IPS DF 19.7 (cell line): ENCODE measurements at places on chromosomes 1 and 21.

- DNase-seq = no peak
These were observed 217.3 kb upstream of the FGGY start for GRCh38 chr1:59079434-59080140.

DNA sequence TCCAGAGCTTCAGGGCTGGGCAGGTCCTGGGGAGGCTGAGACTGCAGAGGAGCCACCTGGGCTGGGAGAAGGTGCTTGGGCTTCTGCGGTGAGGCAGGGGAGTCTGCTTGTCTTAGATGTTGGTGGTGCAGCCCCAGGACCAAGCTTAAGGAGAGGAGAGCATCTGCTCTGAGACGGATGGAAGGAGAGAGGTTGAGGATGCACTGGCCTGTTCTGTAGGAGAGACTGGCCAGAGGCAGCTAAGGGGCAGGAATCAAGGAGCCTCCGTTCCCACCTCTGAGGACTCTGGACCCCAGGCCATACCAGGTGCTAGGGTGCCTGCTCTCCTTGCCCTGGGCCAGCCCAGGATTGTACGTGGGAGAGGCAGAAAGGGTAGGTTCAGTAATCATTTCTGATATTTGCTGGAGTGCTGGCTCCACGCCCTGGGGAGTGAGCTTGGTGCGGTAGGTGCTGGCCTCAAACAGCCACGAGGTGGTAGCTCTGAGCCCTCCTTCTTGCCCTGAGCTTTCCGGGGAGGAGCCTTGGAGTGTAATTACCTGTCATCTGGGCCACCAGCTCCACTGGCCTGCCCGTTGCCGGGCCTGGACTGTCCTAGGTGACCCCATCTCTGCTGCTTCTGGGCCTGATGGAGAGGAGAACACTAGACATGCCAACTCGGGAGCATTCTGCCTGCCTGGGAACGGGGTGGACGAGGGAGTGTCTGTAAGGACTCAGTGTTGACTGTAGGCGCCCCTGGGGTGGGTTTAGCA, 9.3 kb downstream of the MYBPH start:
- DNase-seq = no peak

DNA sequence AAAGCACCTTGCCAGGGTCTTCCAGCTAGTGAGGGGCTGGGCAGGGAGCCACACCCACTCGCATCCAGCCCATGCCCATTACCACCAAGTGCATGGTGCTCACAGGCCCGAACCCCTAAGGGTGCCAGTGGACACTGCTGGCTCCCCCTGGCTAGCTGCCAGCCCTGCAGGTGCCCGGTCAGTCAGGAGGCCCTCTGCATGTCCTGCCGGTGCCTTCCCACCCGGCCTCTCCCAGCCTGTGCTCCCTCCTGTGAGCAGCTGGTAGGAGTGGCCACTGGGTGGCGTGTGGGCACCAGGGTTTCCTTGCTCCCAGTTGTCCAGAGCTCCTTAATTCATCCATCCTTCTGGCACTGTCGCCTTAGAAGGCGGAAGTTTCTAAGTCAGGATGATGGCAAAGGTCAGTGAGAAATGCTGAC, 33.4 kb downstream of the QSOX1 start:
- no peak for DNase-seq

- DNase-seq = no peak
These were observed 76.3 kb downstream of the UCK2 start for GRCh38 chr1:165903672-165904071.

GRCh38 chr1:239527051-239527693, 140.8 kb downstream of the CHRM3 start:
- DNase-seq = no peak

GRCh38 chr21:19684328-19684727, 1280.7 kb upstream of the TMPRSS15 start:
- DNase-seq = no peak

DNA sequence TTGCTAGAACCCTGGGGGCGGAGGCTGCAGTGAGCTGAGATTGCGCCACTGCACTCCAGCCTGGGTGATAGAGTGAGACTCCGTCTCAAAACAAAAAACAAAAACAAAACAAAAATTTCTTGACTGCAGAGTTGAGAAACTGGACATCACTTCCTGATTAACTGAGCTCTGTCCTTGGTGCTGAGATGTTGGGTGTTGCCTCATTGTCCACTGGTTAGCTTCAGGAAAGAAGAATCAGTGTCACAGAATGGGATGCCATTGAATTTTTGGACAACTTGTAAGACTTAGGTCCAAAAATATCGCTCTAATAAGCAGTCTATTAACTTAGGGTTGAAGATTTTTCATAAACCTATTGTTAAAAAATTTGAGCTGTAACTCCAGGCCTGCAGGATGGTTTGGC, 23.8 kb upstream of the KCNA10 start:
- DNase-seq = no peak

DNA sequence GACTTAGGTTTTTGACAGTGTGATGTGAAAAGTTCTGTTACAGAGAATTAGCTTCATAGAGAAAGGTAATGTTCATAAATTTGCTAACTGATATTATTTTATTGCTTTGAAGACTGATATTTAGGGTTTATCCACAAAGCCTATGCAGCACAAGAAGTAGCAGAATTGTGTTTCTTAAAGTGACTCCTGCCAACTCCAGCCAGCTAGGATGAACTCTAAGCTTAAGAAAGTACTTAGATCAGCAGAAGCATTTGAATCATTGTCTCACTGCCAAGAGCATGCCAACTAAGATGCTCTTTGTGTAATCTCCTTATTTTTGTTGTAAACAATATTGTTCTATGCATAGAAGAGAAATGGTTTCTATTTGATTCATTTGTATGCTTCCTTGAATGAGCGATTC, 589.4 kb upstream of the ADGRL4 start:
- DNase-seq = no peak

- no peak for DNase-seq
These were observed 38.3 kb downstream of the SKI start for GRCh38 chr1:2266301-2266975.

- peak; percentile 60 for DNase-seq
These were observed 32.1 kb downstream of the PCSK9 start for GRCh38 chr1:55071477-55071876.

DNA sequence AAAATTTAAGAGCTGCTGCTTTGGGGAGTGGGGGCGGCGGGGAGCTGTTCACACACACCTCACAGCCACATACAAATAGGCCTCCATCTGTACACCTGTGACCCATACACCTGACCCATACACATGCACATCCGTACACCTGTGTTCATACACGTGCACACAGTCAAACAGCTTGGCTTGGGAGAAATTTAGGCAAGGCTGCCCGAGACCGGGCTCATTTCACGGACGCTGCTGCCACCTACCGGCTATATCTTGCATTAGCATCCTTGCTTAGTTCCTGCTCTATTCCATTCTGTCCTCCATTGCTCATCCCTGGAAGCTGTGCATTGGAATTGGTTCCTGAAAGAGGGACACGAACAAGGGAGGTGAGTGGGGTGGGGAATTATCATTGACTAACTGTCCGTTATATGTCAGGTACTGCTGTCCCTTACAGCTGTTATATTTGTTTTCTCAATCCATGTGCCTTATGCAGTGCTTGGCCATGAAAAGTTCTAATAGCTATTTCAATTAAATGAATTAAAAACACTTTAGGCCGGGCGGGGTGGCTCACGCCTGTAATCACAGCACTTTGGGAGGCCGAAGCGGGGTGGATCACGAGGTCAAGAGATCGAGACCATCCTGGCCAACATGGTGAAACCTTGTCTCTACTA, 37.1 kb upstream of the EPB41 start:
- no peak for DNase-seq

- DNase-seq = no peak
These were observed 375.3 kb downstream of the USH2A start for GRCh38 chr1:216047811-216048572.

- no peak for DNase-seq
These were observed 23.3 kb downstream of the CNIH4 start for GRCh38 chr1:224380003-224380402.

GRCh38 chr1:9066945-9067807, 2.3 kb downstream of the SLC2A5 start:
- no peak for DNase-seq

DNA sequence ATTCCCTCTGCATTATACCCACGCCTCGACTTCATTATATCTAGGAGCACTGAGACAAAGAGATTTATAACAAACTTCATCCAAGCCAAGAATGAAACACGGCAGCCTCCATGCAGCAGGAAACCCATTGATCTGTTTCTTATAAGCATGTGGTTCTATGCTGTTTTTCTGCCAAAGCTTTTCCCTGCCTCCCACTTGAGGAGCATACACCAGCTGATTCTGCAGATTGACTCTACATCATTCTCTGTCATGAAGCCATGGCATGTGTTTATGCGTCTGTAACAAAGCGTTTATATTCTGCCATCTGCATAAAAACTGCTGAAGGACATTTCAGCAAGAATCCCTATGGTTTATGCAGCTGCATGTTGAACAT, 102.0 kb downstream of the CYYR1 start:
- DNase-seq = no peak

DNA sequence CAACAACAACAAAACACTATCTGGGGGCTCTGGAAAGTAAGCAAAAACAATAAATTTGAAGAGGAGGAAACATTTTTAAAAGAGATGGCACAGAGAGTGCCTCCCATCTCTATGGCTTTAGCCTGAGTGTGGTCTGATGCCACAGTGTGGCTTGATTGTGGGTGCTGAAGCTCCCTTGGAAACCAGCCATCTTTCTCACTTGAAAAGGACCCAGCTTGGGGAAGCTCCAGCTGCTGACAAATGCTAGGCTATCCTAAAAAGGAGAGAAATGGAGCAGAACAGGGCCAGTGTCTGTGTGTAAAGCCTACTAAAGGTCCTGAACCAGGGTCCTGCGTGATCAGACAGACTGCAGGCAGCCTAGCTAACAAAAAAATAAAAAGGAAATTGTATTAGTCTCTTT, 642.0 kb upstream of the PTBP2 start:
- DNase-seq = no peak

- DNase-seq = no peak
These were observed 42.3 kb downstream of the AZIN2 start for GRCh38 chr1:33123266-33123665.

DNA sequence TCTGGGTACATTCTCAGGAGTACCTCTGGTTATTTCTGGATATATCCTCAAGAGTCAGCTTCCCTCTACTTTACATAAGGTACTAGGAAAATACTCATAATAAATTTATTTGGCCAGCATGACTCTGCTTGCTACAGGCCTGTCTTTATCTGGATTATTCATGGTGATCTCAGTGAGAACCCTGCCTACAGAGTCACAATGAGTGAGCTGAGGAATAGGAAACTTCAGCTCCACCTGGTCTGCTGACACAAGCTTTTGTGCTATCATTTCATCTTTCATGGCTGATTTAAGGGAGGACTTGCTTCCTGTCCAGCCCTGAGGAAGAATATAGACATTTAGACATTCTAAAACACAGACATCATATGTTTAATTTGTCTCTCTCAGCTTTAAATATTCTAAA, 19.5 kb upstream of the SUCO start:
- no peak for DNase-seq

- DNase-seq = no peak
These were observed 208.2 kb downstream of the NFIA start for GRCh38 chr1:61290525-61290924.

DNA sequence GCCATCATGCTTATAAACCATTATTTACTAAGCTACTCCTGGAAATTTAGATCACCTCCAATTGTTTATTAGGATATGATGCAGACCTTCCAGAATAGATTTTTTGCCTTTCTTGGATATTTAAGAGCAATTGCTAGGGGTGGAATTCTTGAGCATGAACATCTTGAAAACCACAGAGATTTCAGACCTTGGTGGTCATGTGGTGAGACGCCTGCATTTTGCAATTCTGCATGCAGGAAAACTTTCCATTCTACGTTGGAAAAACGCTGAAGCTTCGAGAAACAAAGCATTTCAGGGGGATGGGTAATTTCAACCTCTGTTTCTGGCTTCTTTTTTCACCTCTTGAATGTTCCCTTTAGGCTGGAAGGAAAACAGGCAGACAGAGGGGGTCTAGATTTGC, 596.3 kb downstream of the KIF26B start:
- DNase-seq = no peak

DNA sequence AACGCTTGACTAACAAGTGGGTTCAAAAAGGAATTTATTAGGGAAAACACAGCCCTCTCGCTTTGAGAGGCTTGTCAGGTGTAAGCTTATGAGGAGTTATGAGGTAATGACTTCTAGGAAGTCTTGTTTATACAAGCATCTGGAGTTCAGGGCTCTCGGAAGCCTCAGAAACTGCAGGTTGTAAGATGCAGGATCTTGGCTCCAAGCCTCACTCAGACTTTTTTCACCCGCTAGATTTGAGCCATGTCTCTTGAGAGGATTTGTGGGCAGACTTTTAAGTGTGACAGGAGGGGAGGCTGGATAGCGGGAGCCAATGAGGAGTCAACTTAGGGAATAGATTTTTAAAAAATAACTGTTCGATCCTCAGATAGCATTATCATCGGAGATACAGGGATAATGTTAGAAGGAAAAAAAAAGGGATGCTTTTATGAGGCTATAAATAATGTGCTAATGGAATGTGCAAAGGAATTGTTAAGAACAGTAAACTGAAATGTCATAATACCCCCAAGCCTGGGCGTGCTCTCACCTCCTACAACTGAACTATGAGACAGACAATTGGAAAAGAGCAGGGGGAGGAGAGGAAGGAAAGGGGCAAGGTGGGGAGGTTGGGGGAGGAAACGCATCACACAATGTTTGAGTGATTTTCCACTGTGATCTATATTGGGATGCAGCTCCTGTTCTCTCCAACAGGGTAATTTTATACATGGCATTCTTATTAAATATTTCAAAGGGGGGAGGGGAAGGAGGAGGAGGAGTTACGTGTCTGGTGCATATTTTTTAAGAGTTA, 107.4 kb upstream of the ESRRG start:
- DNase-seq = no peak

DNA sequence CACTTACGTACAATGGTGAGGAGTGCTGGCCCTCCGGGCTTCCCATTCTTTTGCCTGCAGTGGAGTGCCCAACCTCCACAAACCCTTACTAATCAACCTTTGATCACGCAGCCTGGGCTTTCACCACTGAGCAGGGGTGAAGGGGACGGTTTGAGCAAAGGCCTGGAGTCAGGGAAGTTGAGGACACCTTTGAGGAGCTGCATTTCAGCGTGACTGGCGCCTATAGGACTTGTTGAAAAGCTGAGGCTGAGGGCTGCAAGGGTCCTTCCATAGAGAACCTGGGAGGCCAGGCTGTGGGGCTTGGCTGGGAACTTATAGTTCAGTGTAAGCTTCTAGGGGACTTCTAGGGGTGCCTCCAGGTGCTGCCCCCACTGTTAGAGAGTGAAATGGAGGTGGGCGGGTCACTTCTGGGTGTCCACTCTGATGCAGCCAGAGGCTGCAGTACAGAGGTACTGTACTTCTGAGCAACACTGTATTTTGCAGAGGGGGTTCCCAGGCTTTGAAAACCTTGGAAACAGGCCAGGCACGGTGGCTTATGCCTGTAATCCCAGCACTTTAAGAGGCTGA, 9.8 kb downstream of the SYTL1 start:
- no peak for DNase-seq

DNA sequence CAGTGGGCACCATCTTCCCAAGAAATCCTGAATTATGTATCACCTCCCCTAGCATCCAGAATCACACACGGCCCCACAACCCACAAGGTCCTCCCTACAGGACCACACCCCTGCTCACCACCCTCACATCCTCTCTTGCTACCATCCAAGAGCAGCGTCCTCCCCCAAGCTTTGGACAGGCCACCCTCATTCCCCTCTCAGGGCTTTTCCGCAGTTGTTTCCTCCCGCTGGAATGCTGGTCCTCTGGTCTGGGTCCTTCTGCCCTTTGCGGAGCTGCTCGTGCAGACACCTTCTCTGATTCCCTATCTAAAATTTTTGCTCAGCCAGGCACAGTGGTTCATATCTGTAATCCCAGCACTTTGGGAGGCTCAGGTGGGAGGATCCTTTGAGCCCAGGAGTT, 56.5 kb downstream of the TOMM20 start:
- no peak for DNase-seq

- DNase-seq = no peak
These were observed 4.7 kb downstream of the HES2 start for GRCh38 chr1:6414881-6415626.
